ENCODE measurements at places on chromosomes 16 and 17.

DNA sequence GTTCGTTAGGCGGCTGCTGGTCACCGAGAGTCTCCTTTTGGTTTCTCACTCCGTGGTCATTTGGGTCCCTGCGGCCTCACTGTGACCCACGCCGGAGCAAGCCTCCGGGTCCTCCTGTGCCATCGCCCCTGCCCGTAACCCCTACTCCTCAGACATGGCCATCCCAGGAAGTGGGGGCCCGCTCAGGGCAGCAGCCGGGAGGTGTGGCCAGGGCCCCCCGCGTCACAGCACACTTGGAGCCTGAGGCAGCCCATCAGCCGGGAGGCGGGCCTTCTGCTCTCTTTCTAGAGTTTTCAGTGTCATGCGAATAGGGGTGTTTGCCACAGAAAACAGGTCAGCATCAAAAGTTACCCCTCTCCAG is 7.9 kb upstream of the WFIKKN1 start:
- DNase-seq = no peak

DNA sequence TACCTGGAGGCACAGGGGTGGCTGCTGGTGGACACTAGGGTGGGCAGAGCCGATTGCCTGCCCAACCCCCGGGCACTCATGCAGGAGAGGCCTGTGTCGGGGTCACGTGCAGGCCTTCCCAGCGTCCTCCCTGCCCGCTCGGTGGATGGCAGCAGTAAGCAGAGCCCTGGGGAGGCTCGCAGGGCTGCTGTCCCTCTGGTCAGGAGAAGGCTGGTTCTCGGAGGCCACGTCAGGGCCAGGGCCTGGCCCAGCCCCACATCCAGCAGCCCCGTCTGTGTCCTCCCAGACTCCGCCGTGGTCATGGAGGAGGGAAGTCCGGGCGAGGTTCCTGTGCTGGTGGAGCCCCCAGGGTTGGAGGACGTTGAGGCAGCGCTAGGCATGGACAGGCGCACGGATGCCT is 35.6 kb downstream of the TSC2 start:
- no peak for DNase-seq

DNA sequence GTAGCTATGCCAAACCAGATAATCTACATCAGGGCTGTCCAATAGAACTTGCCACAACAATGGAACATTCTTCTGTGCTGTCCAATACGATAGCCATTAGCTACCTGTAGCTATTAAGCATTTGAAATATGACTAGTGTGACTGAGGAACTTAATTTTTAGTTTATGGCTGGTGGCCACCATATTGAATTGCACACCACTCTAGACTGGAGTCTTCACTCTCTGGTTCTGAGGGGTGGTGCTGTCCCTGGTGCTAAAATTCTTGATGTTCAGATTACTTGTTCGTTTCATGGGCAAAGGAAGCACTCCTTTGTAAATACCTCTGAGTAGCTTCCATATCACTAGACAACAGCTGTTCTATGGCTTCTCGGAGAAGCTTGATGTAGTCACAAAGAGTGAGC is 296.6 kb downstream of the NPIPA8 start:
- DNase-seq = no peak

DNA sequence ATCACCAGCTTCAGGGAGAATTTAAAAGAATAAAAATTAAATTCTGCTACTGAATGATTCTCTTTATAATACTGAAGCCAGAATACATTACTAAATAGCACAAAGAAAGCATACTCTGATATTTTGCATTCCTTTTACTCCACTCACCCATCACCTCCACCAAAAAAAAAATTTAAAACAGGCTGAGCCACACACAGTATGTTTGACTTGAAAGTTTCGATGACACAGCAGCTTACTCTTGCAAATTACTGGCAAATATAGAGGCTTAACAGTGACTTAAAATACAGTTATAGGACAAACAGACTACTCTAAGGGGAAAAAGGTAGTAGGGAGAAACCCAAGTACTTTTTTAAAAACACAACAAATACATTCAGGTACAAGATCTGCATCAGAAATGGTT is 39.2 kb downstream of the GPATCH8 start:
- no peak for DNase-seq

DNA sequence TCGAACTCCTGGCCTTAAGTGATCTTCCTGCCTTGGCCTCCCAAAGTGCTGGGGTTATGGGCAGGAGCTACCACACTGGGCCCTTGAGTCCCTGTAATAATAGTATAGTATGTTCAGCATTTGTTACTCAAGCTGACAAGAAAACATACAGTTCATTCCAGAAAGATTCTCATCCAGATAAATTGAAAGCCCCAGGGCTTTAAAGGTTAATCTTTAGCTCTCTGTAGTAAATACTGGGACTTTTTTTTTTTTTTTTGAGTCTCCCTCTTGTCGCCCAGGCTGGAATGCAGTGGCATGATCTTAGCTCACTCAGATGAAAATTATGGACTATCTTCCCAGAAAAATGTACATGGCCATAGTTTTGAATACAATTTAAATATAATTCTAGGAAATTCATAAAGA is 11.0 kb downstream of the BRCA1 start:
- no peak for DNase-seq

- no peak for DNase-seq
Measured at GRCh38 chr17:17443173-17443572, 33.6 kb upstream of the MED9 start.

- DNase-seq = no peak
Measured at GRCh38 chr16:76650582-76650981, 373.4 kb downstream of the CNTNAP4 start.

DNA sequence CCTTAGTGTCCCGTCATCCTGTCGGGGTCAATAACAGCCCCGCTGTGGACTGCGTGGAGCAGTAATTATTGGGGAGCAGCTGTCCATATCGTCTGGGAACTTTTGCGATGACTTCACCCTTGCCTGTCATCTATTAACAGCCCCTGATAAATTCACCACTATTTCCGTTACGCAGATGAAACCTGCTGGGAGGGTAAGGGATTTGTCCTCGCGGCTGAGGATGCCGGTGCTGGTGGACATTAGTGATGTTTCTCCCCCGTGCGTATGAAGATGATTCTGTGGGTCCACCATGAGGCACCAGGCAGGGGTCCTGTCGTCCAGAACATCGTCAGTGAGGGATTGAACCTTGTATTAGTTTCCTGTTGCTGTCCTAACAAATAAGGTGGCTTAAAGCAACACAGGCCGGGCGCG is 1.0 kb downstream of the FLYWCH2 start:
- DNase-seq = no peak
